Activated CD8-positive, alpha-beta memory T cell treated with anti-CD3 and anti-CD28 coated beads for 1 hour (primary cell): ENCODE measurements at places on chromosomes 11 and 22.

DNA sequence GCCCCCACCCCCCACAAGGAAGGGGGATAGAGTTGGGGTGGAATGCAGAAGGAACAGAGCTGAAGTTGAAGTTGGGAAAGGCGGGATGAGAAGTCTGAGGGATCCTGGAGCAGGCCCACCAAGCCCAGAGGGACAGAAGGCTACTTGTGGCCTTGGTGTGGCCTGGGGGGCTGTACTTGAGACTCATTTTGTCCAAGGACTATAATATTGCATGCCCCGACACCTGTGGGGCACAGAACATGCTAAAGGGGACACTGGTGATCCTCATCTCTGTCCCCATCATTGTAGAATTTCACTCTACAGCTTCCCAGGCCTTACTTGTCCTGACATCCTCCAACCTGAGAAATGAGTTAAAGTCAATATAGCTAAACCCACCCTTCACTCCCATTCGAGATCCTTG is 1.3 kb downstream of the ESAM start:
- no peak for DNase-seq

GRCh38 chr11:72333661-72334060 is 89.7 kb upstream of the PHOX2A start:
- no peak for DNase-seq

DNA sequence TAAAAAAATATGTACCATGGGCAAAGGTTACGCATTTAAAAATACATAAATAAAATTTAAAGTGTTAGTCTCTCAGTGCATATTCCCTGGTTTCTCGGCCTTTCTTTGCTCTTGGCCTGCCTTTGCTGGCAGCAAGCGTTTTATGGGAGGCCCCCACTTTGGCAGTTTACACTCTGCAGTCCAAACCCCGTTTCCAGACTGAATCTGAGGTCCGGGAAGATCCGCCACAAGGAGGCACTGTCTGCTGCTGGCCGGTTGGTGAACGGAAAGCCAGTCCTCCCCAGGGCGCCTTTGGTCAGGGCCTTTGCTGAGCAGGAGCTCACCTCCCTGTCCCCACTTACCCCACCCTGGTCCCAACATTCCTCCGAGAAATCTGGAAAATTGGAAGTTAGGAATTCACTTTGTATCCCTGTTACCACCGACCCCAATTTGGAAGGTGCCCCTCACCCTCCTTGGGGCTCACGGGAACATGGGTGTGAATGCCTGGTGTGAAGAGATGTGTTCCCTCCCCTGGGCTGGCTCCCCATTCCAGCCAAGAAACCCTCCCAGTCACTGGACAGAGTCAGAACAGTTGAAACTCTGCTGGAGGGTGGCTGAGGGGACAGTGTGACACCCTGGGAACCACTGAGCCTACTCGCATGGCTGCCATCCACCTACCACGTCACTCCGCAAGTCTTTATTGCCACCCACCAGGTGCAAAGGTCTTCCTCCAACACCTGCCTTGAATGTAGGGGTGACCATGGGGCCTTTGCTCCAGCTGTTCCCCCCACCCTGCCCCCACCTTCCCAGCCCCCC is 9.4 kb upstream of the SF1 start:
- DNase-seq = peak; percentile 51

GRCh38 chr11:26958702-26959049 is 35.2 kb upstream of the FIBIN start:
- no peak for DNase-seq

DNA sequence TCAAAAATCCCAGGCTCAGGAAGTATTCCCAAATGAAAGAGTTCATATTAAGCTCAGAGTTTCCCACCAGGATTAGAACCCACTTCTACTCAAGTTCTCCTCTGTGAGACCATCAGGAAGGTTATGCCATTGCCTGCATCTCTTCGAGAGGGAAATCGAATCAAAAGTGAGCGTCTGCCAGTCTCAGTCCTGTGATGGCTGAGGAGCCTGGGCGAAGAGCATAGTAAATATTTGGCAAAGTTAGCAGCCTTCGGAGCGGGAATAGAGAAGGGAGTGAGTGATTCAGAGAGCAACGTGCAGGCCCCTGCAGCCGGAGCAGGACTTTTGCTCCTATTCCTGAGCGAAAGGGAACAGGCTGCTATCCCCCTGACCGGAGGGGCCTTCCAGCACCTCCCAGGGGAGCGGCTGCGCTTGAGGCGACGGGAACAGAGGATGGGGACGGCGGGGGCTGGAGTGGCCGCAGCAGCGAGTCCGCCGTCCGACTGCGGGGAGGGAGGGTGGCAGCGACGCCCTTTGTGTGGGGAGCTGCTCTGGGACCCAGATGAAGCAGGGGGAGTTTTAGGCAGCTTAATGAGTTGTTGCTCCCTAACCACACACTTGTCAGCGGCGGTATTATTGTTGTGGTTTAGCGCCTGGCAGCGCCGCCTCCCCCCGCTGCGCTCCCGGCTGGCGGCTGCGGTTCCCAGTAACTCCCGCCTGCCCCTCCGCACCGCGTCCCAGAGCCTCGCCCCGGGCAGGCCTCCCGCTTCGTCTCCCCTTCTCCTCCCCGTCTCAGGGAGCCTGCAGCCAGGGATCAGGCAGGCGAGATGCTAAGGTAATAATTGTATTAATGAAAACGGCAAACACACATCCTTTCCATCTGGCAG is 21.7 kb upstream of the NRGN start:
- DNase-seq = no peak

DNA sequence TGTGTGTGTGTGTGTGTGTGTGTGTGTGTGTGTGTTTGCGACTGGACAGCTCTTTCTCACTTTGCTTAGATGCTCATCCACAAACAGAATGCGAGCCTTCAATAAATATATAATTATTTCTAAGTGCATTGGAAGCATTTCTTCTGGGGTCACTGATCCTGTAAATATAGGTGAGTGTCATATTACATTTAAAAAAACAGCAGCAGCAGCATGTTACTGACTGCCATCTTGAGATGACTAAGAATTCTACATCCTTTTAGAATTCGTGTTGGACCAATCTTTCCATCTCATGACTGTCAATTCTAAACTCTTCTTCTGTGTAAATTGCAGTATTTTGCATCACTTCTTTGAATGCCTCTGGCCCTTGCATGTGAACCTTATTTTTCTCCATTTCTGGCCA is 238.0 kb upstream of the DDI1 start:
- DNase-seq = no peak

DNA sequence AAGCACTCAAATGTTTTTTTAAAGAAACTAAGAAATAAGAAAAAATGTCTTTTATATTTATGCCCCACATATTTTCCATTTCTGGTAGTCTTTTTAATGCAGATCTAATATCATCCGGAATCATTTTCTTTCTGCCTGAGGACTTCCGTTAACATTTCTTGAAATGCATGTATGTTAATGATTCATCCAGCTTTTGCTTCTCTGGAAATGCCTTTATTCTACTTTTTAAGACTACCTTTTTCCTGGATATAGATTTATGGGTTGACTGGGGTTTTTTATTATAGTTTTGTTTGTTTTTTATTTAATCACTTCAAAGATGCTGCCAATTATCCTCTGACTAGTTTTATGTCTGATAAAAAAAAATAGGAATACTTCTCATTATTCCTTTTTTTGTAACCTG is 57.1 kb upstream of the LDLRAD3 start:
- DNase-seq = no peak

DNA sequence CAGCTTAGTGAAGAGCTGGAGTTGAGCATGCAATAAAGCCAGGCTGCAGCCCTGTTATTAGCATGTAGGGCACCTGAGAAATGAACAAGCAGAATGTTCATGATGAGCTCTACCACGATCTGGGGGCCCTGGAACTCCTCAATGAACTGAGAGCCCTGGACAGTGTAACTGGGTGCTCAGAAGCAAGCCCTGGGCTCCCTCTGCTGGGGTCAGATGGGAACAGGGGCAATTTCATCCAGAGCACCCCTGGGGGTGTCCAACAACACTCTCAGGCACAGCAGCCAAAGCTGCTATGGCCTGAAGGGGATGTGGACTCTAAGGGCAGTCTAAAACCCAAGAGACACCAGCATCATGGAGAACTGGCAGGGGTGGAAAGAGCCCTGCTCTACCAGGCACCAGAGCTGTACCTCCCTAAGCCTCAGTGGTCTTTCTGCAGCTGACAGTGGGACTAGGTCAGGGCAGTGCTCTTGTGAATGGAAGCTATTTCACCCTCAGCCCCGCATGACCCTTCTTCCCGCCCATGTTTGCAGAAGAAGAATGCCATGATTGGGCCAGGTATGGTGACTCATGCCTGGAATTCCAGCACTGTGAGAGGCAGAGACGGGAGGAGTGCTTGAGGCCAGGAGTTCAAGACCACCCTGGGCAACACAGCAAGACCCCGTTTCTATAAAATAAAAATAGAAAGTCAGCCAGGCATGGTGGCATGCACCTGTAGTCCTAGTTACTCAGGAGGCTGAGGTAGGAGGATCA is 28.9 kb downstream of the THOC5 start:
- DNase-seq = peak; percentile 1

DNA sequence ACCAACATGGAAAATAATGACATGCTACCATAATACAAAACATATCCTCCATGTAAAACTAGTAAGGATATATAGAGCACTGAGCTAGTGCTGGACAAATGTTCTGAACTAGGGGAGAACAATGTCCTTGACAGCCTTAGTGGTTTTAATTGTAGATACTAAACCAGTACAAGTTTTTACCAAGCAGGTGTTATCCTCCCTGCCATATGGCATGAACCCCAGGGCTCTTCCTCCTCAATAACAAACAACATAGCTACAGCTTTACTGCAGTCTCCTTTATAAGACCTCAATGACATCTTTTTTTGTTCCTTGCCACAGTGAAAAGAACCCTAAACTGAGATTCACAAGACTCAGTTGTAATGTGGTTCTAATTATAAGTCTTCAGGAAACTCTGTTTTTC is 70.2 kb upstream of the GDPD4 start:
- no peak for DNase-seq

- DNase-seq = no peak
These were observed 1.1 kb downstream of the TMEM25 start for GRCh38 chr11:118532091-118532490.

DNA sequence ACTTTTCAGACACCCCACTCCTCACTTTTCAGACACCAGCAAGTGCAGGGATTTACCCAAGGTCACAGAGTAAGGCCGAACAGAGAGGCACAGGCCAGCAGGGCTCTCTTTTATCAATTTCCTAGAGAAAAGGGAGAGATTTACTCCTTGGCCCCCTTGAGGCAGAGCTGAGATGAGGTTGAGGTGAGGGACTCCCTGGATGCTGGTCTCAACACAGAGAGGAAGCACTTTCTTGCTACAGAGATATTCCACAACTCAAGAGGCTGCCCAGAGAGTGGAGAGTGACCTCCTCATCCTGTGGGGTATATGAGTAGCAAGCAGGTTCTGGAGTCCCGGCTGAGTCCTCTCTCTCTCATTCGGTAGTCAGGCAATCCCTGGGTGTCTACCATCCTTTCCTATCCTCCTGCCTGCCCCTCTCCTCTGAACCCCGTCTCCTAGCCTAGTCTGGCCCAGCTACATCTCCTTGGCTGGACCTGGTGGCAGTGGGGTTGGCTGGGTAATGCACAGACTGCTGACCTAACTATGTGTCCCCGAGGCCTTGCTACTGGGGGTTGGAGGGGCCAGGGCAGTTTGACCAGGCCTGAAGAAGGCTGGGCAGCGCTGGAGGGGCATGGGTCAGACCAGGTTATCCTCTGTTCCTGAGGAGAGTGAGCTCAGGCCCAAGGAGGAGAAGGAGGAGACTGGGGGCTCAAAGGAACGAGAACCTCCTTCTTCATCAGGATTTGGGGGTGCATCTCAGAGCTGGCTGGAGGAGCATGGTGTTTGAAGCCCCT is 1.8 kb upstream of the ARHGEF17 start:
- DNase-seq = no peak

GRCh38 chr11:11356842-11357241 is 3.8 kb upstream of the CSNK2A3 start:
- no peak for DNase-seq

DNA sequence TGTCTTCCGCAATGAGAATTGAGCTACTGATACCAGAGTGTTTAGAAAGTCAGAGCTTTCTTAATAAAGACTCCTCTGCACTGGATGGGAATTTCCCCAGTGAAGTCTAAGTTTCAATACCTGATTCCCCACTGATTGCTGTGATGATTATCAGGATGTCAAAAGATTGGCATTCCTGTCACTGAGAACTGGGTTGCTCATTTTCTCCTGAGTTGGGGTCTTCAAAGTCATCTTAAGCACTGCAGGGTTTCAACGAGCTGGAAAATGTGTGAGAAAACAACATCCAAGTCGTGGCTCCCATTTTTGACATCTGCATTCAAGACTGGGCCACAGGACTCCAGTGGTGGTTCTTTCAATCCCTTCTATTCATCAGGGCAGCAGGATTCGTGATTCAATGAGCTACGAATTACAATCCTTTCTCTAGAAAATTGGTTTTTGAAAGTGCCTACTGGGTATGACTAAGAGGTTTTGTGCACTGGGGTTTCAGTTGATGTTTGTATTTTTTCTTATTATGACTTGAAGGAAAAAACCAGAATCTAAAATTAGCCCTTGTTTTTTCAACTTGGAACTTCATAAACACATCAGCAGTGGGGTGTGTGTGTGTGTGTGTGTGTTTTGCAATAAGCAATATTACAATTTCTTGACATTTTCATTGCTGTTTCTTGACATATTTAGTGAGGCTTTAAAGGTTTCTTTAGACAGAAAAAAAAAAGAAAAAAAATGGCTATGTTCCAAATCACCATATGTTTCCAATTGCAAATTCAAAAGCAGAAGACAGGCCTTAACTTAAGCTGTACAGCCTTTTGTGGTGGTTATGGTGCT is 233.0 kb downstream of the FAM76B start:
- DNase-seq = no peak

- DNase-seq = no peak
These were observed 48.8 kb downstream of the MN1 start for GRCh38 chr22:27752771-27753170.

- no peak for DNase-seq
These were observed 175.5 kb downstream of the ADAMTS15 start for GRCh38 chr11:130623670-130624668.

GRCh38 chr11:36346562-36347383 is 50.7 kb downstream of the PRR5L start:
- no peak for DNase-seq

- no peak for DNase-seq
These were observed 10.5 kb upstream of the MS4A2 start for GRCh38 chr11:60077981-60078380.

- no peak for DNase-seq
These were observed 109.4 kb downstream of the MICAL2 start for GRCh38 chr11:12219757-12220156.

- DNase-seq = no peak
These were observed 563.0 kb downstream of the MIAT start for GRCh38 chr22:27220339-27220738.

DNA sequence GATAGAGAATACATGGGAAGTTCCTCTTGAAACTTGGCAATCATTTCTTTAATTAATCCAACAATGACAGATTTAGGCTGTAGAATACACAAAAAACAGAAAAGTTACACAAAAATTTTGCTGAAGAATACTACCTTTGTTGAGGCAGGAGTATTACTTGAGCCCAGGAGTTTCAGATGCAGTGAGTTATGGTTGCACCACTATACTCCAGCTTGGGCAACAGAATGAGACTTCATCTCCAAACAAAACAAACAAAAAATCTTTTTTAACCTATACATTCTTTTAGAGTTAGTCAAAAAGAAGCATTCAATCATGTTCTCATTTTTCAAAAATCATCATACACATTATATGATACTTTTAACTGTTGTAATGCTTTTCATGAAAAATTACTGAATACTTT is 22.1 kb downstream of the UEVLD start:
- no peak for DNase-seq
